ENCODE measurements at places on chromosomes 2 and 18.

DNA sequence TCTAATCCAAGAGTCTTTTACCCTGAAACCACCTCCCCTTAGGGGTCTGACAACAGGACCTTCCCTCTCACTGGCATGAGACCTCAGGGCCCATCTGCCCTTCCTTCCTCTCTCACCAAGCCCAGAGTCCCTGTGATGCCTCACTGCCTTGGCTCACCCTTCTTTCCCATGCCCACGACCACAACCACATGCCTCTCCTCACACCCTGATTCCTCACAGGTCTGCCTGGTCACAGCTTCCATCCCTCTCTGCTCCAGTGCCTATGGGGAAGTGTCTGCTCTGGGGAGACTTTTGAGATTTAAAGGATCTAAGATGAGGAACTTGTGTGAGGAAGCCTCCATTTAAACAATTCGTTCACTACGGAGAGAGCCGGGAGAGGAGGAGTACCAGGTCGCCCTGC, 98.9 kb upstream of the SH3BP4 start:
- DNase-seq = no peak

- DNase-seq = no peak
These were observed 136.9 kb downstream of the CYP26B1 start for GRCh38 chr2:72010647-72011369.

GRCh38 chr2:118269408-118270051, 181.3 kb downstream of the INSIG2 start:
- DNase-seq = no peak

DNA sequence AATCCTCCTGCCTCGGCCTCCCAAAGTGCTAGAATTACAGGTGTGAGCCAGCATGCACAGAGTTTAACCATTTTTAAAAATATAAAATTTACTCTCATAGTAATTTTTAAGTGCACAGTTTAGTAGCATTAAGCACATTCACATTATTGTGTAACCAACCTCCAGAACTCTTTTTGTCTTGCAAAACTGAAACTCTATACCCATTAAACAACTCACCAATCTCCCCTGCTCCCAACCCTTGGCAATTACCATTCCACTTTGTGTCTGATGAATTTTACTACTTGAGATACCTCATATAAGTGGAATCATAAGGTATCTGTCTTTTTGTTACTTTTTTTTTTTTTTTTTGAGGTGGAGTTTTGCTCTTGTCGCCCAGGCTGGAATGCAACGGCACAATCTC, 112.5 kb downstream of the BMPR2 start:
- no peak for DNase-seq

DNA sequence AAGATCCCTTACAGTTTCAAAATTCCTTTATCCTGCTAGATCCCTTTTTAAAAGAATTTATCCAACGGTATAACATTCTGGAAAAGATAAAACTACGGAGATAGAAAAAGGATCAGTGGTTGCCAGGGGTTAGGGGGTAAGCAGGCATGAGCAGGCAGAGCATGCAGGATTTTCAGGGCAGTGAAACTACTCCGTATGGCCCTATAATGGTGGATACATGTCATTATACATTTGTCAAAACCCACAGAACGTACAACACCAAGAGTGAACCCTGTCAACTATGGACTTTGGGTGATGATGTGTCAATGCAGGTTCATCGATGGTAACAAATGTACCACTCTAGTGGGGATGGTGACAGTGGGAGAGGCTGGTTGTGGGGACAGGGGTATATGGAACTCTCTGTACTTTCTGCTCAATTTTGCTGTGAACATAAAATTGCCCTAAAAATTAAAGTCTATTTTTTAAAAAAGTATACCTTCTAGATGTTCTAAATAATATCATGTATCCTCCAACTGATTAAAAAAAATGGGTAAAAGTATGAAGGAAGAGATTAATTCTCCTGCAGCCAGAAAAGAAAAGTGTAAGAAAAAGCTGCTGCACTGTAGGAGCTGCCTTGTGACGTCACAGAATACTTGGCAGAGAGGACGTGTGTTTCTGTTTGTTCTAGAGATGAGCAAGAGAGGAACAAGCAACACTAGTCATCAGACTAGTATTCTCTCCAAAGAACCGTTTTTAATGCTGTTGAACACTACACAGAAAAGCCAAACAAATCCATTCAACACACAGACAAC, 23.6 kb downstream of the ANKRD44 start:
- DNase-seq = peak; percentile 86

- no peak for DNase-seq
These were observed 294.3 kb downstream of the KCNJ3 start for GRCh38 chr2:154992826-154993225.

DNA sequence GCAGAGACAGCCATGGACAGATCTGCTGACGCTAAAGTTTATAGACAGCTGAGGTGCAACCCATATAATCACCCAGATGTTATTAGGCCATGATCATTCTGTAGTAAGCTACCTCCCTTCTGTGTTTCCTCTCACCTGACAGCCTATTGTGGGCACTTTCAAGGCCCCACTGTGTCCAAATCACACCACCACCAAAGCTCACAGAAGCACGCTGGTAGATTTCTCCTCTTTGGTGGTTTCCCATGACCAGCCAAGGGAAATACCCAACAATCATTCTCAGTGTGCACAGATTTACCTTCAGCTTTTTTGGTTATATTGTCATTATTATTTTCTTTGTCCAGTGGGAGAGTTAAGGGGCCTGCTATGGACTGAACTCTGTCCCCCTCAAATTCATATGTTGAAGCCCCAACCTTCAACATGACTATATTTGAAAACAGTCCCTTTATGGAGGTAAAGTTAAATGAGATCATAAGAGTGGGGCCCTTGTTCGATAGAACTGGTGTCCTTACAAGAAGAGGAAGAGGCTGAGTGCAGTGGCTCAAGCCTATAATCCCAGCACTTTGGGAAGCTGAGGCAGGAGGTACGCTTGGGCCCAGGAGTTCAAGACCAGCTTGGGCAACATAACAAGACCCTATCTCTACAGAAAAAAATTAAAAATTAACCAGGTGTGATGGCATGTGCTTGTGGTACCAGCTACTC, 74.0 kb upstream of the MSH6 start:
- DNase-seq = no peak

- no peak for DNase-seq
These were observed 38.3 kb upstream of the WDR75 start for GRCh38 chr2:189402932-189403331.

DNA sequence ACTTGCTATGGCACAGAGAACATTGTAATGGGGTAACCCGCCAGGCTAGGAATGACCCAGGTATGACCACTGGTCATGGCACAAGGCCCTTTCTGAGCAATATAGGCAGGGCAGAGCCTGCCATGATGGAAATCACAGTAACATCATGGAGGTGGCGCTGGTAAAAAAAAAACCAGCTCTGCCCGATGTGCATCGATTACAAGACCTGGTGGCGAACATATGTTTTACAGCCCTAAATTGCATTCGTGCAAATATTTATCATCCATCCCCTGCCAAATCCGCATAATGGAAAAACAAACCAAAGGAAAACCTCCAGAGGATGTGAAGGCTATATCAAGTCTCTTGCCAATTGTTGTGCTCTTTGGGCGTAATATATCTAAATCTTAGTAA, 60.6 kb downstream of the SEMA4F start:
- DNase-seq = no peak

DNA sequence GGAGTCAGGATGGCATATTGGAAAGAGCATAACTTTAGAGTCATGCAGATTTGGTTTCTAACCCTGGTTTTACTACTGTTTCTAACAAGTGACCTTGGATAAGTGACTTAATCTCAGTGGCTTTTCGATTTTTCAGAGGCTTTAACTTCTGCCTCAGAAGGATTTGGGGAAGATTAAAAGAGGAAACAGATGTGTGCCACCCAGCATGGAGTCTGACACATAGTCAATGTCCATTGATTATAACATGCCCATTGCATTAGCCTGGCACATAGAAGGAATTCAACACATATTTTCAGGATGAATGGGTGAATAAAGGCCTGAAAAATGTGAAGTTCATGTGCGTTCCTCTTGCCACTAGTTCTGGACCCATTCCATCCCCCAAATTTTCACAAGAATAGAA, 438.2 kb downstream of the EPHA4 start:
- no peak for DNase-seq

- no peak for DNase-seq
These were observed 50.4 kb downstream of the SLC4A1AP start for GRCh38 chr2:27714053-27714452.

DNA sequence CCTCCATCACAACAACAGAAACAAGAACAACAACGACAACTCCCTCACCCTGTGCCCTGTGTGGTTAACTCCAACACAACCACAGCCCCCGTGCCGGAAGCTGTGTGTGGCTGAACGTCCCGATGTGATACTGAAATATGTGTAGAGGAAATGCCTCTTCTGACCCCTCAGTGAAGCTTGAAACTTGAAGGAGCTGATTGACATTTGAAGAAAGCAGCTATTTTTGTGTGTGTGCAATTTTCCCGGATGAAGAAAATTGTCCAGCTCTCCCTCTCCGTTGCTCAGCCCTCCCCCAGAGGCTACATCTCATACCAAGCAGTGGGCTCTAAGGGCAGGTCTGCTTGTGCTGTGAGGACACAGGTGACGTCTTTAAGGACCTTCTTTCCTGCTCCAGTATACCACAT, 173.8 kb downstream of the ICOS start:
- DNase-seq = no peak

GRCh38 chr18:22800551-22800951, 132.6 kb upstream of the RBBP8 start:
- peak; percentile 13 for DNase-seq

DNA sequence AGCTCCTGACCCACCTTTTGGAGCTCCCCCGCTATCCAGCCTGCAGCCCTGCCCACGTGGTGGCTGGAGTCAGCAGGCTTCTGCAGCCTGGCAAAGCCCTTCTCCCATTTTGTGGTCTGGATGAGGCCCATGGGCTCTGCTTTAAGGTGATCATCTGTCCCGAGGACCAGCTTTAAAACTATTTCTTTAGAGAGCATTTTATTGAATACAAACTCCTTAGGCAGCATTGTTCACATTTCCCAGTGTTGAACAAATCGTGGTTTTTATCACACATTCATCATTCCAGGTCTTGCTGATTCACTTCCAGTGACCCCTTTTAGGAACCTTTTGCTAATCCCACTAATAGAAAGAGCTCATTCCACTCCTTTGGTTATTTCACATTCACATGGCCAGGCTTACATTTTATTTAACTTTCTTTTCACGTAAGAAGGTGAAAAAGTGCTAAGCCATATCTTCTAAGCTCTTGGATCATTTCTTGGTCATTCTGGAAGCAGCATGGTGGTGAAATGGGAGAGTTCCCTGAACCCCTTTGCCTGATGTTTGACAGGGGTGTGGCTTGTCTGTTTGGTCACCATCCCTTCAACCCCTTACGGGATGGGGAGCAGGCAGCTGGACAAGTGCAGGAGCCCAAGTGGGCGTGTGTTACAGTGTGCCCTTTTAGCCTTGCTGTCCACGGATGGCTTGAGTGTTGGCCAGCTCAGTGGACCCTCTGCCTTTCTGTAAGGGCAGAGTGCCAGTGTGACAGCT, 80.4 kb upstream of the RAPGEF4 start:
- no peak for DNase-seq

- DNase-seq = no peak
These were observed 10.0 kb upstream of the GBX2 start for GRCh38 chr2:236177967-236178889.

DNA sequence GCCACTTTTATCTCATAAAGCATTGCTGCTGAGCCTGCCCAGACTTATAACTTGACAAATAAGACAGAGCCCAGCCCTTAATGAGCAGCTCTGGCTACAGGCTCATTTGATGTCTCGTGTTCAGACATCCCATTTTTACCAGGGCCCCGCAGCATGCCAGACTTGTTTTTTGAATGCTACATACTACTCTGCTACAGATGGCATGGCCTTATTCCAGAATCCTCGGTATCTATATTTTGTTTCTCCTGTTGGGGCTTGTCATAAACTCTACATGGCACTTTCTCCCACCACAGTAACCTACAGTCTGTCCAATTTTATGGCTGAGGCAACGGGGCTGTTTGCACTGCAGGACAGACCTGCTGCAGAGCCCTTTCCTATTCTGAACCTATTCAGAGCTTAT, 179.0 kb upstream of the DDX18 start:
- no peak for DNase-seq

GRCh38 chr2:155679647-155680046, 652.9 kb downstream of the NR4A2 start:
- DNase-seq = no peak

DNA sequence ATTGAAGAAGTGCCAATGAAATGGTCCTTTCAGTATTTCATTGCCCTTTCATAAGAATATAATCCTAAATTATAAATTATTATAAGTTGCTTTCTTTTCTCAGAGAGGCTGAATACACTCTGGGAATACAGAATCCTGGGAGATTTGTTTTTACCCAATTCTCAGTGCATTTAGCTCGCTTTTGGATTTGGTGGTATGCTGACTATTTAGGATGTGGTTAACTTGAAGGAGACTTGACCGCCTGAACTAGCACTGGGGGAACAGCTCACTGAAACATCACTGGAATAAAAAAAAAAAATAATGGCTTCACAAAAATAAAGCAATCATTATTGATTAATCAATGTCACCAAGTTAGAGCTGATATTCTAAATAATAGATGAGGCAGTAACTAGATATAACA, 10.2 kb downstream of the TNFAIP6 start:
- DNase-seq = no peak

DNA sequence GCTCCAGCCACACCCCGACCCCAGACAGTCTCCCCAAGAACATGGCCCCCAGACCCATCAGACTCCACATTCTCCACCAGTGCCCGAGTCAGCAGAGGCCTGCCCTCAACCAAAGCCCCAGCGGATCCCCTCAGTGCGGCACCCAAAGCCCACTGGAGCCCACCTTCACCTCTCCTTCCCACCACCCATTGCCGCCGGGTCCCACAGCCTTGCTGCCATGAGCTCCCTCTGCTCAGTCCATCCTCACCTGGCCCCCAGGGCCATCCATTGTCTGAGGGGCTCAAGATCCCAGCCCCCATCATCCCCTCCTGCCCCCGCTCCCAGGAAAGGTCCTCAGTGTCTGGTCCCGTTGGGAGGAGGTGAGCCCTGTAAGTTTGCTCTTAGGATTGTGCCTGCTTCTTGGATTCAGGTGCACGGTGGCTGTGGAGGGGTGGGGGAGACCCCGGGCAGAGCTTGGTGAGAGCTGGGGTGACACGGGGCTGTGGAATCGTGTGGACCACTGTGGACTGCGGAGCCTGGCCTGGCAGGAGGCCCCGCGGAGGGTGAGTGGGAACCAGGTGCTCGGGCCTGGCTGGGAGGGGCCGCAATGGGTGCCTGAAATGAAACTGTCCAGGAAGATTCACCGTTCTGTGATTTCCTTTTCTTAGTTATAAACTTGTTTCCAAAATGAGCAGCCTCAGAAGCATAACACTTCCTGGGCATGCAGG, 32.7 kb upstream of the GPC1 start:
- DNase-seq = no peak

DNA sequence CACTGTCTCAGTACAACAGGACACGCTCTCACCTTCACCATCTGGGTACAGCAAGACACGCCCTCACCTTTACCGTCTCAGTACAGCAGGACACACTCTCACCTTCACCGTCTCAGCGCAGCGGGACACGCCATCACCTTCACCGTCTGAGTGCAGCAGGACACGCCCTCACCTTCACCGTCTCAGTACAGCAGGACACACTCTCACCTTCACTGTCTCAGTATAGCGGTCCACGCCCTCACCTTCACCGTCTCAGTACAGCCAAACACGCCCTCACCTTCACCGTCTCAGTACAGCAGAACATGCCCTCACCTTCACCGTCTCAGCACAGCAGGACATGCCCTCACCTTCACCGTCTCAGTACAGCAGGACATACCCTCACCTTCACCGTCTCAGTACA, 109.9 kb upstream of the CTDP1 start:
- DNase-seq = no peak

All from fibroblast of the conjunctiva (primary cell).